NCI-H187 (cell line): ENCODE measurements at places on chromosomes 5 and 9.

- no peak for DNase-seq
These were observed 574.7 kb upstream of the MEF2C start for GRCh38 chr5:89457411-89458331.

DNA sequence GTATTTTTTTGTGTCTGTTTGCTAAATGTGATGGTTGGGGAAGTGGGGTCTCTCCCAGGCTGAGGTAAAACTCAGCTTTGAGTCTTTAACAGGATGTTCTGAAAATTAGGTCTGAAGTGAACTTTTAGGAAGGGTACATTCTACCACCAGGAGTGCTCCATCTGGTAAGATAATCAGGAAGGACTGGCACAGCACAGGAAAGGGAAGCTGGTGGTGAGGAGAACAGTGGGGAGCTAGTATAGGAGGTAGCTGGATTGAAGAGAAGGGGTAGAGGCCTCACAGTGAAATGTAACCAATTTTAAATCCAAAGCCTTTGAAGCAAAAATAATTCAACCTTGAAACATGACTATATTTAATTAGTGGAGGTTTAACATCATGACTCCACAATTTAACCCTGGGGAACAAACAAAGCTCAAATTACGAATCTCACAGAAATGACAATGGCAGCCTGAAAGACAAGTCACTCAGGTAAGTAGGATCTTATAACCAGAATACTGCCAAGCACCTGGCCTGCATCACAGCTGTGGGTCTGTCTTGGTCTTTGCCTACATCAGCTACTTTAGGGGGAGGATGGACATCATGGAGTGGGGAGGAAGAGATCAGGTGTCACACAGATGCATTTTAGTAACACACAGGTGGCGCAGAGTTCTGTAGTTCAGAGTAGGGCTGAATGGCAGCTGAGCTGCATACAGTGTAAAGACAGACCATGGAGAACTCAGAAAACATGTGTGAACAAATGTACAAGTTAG, 445.3 kb downstream of the DMRT2 start:
- peak; percentile 62 for DNase-seq

GRCh38 chr9:123861086-123861755, 68.7 kb downstream of the DENND1A start:
- DNase-seq: no peak

GRCh38 chr9:69155341-69156030, 18.6 kb upstream of the TJP2 start:
- DNase-seq: no peak

- no peak for DNase-seq
These were observed 106.8 kb upstream of the FST start for GRCh38 chr5:53373451-53374158.

GRCh38 chr5:172932313-172933017, 26.8 kb upstream of the RPL26L1 start:
- DNase-seq: no peak

DNA sequence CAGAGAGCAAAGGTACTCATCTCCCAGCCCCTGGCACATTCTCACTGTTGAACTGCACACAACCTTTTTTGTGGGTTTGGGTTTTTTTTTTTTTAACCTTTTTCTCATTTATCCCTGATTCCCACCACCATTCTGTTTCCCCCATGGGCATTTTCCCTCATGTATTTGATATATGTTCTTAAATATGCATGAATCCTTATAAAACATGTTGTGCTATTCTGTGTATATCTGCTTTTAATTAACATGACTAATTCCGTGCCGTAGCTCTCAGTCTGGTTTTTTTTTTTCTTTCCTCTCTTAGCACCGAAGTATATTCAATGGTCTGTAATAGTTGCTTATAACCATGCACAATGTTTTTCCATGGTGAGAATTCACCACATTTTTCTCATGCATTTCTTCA, 204.5 kb downstream of the RGS3 start:
- DNase-seq: no peak

GRCh38 chr5:75509546-75509945, 1.9 kb downstream of the CERT1 start:
- DNase-seq: no peak

DNA sequence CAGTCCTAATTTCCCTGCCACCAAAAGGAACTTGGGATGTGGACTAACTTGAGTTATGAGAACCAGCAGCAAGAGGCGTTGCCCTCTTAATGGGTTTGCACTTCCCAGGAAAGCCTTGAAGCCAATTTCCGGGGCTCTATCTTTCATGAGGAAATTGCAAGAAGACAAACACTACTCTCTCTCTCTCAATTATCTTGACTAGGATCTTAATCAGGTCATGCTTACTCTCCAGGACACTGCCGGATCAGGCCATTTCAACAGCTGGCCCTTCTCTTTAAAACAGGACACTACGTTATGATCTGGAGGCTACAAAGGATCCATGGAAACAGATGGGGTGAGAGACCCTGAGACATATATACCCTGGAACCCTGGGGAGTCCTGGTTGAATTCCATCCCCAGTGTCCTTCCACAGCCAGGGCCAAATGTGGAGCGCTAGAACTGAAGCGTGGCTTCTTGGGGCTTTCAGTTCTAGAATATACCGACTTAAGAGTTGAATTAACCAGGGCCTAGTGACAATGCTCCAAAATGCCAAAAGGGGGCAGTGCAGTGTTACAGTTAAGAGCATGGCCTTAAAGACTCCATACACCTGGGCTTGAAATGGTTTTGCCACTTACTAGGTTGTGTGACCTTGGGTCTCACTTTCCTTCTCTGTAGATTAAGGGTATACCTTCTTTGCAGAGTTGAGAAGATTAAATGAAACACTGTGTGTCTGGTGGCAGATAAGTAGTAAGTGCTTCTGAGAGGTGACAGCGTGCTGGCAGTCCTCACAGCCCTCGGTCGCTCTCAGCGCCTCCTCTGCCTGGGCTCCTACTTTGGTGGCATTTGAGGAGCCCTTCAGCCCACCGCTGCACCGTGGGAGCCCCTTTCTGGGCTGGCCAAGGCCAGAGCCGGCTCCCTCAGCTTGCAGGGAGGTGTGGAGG, 21.1 kb downstream of the FAM219A start:
- DNase-seq: no peak

DNA sequence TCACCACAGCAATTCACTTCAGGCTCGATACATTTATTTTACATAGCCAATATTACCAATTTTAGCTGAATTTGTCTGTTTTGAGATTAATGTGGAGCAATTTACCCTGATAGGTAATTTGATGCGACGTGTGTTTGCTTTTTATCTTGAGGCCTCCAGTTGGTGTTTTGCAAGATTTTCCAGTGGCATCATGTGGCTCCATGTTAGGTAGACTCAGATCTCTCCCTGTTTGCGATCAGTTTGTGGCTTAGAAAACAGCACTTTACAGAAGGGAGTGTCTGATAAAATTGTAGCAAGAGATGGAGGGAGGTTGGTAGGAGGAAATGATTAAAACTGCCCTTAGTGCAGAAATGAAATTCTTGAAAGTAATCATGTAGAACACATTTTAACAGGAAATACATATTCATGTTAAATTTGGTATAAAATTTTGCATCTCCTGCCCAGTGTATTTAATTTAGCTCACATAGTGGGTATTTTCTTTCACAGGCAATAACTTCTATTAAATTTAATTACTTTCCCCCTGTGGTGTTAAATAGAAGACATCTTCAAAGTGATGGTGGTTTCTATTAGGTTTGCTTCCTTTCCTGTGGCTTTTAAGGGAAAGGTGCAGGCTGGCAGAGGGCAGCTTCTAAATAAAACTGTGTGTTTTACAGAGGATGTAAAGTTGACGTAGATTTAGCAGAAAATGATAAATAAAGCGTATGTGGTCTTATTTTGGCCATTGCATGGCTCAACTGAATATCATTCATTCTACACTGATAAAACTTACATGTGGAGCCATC, 135.8 kb downstream of the KDM4C start:
- DNase-seq: no peak

- no peak for DNase-seq
These were observed 704 bp downstream of the CCDC112 start for GRCh38 chr5:115295777-115296123.

DNA sequence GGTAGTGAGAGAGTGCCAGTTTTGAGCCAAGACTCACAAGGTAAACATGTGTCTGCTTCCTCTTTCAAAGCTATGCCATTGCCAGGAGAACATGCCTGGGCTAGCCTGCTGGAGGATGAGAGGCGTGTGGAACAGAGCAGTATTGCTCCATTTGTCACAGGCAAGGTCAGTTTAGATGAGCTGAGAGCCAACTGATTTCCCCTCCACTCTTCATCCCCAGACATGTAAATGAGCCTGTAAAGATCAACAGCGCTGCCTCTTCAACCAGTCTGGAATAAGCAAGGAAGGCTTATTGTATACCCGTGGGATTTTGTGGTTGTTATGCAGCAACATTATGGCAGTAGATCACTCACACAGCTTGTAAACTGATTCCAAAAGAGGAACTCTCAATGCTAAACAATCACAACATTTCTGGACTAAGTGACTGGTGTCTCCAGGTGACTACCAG, 8.2 kb upstream of the GDNF start:
- DNase-seq: peak; percentile 38

- DNase-seq: no peak
These were observed 7.3 kb downstream of the GPR21 start for GRCh38 chr9:123040801-123041200.

DNA sequence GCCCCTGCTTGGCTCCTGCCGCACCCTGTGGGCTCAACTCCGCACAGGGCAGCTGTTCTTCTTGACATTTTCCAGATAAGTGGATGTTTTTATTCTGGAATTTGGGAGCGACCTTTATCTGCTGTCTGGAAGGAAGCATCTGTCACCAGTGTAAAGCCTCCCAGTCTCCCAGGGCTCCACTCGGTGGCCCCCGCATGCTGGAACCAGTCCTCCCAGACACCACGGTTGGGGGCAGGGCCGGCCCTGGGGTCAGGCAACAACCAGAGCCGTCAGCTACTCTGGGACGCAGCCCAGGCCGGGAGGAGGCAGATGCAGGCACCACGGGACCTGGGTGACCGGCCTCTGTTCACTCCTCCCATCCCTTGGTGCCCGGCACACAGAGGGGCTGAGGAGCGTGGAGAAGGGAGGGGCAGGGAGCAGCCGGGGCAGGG, 92.8 kb upstream of the ADAMTS2 start:
- no peak for DNase-seq

GRCh38 chr5:90479611-90480385, 5.1 kb downstream of the POLR3G start:
- DNase-seq: no peak

DNA sequence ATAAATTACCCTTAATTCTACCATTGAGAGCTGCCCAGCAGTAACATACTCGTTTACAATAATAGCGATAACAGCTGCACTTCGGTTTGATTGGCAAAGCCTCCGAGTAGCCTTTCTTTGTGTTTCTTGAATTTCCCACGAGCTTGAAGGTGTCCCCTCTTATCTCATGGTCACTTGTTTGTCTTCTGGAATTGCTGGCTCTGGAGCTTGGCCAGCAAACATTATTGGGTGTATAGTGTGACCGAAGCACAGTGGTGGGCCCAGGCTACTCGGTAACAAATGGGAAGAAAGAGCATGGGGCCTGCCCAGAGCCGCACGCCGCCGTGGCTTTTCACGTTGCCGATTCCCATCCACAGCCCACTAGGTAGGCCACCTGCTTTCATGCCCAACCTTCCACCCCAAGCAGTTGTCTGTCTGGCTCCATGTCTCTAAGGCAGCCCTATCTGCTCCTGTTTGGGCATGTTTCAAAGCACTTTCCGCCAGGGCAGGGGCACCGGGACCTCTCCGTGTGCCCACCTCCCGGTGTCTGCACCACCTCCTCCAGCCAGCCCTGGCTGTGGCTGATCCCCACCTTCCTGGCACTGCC, 8.7 kb downstream of the STKLD1 start:
- DNase-seq: no peak

- no peak for DNase-seq
These were observed 3.2 kb upstream of the ANP32B start for GRCh38 chr9:97979788-97980478.

DNA sequence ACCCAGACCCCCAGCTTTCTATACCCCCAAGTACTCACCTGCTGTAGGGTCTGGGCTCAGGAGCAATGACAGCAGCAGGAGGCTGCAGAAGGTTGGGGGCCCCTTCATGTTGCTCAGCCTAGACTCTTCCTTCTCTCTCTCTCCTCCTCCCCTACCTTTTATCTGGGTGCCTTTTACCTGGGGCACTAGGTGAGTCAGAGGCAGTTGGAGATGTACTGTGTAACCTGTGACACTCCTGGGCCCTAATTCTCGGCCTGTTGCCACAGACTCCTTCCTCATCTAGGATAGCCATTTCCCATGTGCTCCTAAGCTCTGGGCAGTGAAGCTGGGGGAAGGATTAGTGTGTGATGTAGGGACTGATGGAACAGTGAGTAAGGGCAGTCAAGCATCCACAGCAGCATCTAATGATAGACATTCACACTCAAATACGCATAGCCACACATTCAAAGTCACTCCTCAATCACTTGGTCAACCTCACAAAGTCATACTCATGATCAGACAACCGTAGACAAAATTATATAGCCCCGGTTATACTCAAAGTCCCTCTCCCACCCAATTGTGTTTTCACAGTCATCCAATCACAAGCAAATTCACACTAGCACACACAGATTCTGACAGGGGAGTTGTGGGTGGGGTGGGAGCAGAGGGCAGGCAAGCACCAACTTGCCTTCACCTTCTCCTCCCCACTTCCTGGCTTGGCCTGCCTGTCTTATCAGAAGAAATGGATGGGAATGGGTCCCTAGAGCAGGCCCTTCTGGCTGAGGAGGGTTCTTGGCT, at the start of gene CCL27:
CCL27 (minus strand) TSS at position 132 of the 777 bp plus-strand sequence; CDS start at position 108, 24 bp downstream.
- no peak for DNase-seq

DNA sequence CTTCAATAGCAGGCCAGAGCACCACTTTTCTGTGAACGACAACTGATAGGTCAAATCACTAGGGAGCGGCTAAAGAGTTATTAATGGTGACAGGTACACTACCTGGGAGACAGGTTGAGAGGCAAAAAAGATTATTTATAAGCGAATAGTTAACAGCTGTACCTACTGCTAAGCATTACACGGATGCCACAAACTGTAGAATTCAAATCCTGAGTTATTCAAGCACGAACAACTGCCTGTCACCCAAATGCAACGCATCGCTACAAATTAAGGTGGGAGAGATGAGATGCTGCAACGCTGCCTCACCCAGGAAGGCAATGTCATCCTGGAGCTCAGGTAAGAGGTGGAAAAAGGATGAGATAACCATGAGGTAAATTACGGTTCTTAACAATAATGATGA, 342.9 kb downstream of the BNC2 start:
- DNase-seq: no peak

DNA sequence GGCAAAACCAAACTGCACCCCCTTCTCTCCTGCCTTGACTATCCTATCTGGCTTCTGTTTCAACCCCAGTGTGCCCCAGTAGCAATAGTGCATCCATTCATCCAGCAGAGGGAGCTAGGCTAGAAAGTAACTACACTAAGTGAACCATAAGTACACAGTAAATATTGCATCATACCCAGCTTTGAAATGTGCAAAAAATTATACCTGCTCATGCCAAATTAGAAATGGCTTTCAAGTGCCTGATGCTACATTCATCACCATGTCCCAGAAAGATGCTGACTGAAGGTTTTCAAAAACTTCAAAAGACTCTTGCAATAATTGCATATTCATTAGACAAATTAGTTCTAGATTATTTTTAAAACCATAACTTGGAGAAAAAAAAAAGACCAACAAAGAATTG, 153.5 kb downstream of the PRELID2 start:
- no peak for DNase-seq
